ENCODE measurements at places on chromosomes 5 and 9.

DNA sequence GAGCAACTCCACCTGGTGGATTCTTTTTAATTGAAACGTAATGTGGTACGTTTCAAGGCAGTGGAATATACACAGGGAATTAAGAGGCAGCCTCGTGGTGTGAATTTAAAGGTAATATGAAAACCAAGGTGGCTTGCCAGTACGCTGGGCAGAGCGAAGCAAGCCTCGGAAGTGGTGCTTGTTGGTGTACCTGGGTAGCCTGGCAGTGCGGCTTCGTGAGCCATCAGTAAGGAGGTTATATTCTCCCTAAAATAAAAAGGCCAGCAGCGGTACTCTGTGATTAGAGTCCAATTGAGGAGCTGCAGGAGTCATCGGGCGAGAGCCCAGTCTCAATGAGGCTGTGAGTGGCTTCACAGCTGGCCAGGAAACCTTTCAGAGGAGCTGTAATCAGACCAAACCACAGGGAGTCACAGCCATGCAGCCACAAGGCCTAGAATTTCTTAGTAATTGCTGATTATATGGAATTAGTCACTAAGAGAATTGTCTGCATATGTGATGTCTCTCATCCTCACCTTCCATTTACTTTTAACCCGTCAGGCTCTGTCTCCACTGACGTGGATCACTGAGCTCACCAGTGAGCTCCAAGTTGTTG lies 57.7 kb downstream of the DCP2 start:
- DNase-seq = no peak

GRCh38 chr5:115548683-115549082 lies 4.1 kb upstream of the FEM1C start:
- DNase-seq = no peak

DNA sequence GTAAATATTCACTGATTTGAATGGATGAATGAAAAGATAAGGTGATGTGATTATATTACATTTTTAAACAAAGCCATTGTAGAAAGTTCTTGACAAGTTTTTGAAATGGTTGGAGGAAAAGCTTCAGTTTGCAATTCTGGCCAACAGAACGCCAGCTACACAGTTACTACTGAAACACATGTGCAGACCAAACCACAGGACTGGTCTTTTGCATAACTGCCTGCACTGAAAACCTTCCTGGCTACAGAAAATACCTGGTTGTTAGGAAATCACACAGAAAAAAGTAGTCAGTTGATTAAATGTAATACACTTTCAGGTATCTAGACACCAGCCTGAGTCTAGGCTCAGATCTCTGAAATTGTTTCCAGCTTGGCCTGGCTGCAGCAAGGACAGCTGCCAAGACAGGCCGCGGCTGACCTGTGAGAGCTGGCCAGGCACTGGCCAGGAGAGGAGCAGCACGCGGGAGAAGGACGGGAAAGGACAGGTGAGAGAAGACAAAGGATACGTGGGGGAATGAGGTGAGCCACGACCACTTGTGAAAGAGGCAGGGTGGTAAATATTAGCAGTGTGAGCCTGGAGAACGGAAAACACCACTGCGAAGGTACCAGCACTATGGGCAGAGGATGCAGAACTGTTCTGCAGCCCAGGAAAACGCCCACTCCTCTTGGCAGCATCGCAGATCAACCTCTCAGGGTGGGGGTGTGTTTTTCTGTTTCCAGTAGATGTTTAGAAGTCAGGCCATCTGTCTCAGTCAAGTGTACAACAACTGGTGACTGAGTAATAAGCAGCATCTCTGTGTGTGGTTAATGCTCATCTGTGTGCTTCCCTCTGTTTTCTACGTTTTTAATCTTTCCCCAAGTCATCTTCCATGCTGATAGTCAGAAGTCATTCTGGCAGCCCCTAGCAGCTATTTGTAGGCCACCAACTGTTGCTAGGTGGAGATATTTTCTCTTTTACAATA lies 137.4 kb downstream of the SCAMP1 start:
- DNase-seq = no peak

GRCh38 chr9:16314476-16314875 lies 556.0 kb downstream of the BNC2 start:
- no peak for DNase-seq

GRCh38 chr5:131684051-131684450 lies 49.0 kb upstream of the RAPGEF6 start:
- no peak for DNase-seq

DNA sequence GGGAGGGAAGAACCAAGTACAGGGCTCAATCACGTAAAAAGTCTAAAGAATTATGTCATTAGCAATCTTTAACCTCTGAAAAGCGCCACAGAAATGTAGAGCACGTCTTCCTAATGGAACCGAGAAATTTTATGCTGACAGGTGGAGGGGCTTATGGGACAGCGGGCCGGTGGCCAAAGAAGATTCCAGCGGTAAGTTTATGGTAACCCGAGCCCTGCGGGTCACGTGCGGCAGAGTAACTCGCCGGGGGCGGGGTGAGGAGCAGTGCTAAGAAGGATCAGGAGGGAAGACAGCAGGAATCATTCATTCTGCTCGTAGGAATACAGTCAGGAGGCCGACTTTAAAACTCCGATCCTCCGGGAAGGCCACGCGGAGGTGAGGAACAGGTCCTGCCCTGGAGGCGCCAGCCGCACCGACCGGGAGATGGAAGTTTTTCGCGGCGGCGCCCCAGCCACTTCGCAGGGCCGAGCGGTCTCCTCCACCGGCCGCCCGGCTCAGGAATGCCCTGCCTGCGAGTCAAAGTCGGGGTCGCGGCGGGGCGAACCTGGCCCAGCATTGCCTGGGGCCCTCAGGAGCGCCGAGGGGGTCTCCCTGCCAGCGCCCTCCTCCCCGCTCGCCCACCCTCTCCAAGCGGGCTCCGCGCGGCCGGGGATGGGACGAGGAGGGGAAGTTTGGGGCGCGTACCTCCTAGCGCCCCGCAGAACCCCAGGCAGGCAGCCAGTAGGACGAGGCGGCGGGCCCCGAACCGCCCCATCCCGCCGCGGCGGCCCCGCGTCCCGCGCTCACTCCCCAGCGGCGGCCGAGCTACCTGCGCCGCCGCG lies 101.8 kb downstream of the ESM1 start:
- DNase-seq = no peak

GRCh38 chr5:130601-131131 lies 38.7 kb downstream of the PLEKHG4B start:
- no peak for DNase-seq

- DNase-seq = no peak
These were observed 80.5 kb upstream of the LMX1B start for GRCh38 chr9:126532951-126533925.

- DNase-seq = no peak
These were observed 9.4 kb downstream of the MYOZ3 start for GRCh38 chr5:150670275-150670947.

GRCh38 chr9:123929177-123929869 lies 603 bp downstream of the DENND1A start:
- DNase-seq = peak; percentile 71

DNA sequence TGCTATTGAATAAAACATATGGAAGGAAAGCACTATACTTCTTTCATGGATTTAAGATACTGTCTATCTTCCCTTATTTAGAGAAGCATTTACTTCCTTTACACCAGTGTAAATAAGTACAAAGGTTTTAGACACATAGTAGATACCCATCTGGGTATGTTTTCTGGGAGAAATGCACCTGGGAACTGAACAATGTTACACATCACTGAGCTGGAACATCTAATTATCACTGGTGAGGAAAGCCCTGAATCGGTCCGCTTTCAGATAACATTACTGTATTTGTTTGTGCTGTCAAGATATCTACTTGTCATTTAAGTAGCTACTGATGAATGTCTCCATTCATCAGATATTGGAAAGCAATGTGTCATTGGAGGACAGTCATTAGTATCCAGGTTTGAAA lies 964.7 kb upstream of the PTPRD start:
- no peak for DNase-seq

GRCh38 chr5:115306011-115306536 lies 9.6 kb upstream of the CCDC112 start:
- DNase-seq = no peak

DNA sequence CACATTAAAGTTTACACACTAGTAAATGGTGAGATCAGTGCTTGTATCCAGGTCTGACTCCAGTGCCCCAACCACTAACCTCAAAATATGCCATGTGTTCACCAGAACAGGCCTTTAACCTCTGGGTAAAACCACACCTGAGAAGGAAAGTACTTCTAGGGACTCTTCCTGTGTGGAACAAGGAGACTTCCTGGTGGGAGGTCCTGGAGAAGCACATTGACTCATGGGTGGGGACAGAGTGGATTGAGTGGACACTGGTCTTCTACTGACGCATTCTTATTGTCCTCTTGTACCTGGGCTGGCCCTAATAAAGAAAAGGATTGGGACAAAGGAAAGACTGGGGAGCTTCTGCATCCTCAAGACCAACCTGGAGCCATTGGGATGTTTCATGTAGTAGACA lies 43.4 kb downstream of the ANGPTL2 start:
- no peak for DNase-seq
